ENCODE measurements at places on chromosomes 3 and 15. TPM values are rescaled to one million over a fixed set of nuclear protein-coding genes. Genes with fewer than 3 reads are reported as not detected.

DNA sequence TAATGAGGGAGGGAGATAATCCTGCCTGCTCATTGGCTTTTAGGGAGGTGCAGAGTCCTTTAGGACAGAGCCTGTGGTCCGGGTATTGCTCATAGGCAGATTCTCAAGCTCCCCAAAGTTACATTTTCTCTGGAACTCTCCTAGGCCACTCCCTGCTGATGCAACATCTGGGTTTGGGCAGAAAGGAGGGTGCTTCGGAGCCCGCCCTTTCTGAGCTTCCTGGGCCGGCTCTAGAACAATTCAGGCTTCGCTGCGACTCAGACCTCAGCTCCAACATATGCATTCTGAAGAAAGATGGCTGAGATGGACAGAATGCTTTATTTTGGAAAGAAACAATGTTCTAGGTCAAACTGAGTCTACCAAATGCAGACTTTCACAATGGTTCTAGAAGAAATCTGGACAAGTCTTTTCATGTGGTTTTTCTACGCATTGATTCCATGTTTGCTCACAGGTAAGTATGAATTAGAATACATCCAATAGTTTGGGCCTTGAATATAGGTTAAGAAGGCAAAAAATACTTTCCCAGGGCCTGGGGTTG lies at the start of gene IL20RB:
Gene IL20RB (plus strand): TSS at position 233 of the 538 bp plus-strand sequence. CDS start 131 bp downstream, at position 364.
- no peak for DNase-seq

- no peak for DNase-seq
These were observed 168.1 kb downstream of the XXYLT1 start for GRCh38 chr3:195102609-195103467.

- DNase-seq, result no peak
These were observed 257.0 kb downstream of the CD47 start for GRCh38 chr3:107833722-107834416.

- DNase-seq, result no peak
These were observed 238.8 kb upstream of the WNT5A start for GRCh38 chr3:55725681-55726500.

GRCh38 chr3:170128259-170128976 lies 53.1 kb downstream of the PHC3 start:
- no peak for DNase-seq

GRCh38 chr15:39127151-39127790 lies 453.6 kb upstream of the THBS1 start:
- no peak for DNase-seq

ZMYND10 gene
- total RNA-seq, result 1.3 TPM

GRCh38 chr3:153830552-153830951 lies 290.6 kb upstream of the ARHGEF26 start:
- DNase-seq, result no peak

GRCh38 chr3:122416966-122417365 lies 1.1 kb upstream of the WDR5B start:
- DNase-seq, result no peak

CLPX gene
- 17.6 TPM for total RNA-seq
